ENCODE measurements at places on chromosomes 16 and 17. TPM values are rescaled to one million over a fixed set of nuclear protein-coding genes. Genes with fewer than 3 reads are reported as not detected.

The RHBDL1 gene
- total RNA-seq, result 2.7 TPM

The OSGIN1 gene
- 2.3 TPM for total RNA-seq

The CCDC200 gene
- not detected for total RNA-seq

The CSH2 gene
- total RNA-seq, result not detected

The TMEM208 gene
- 82.9 TPM for total RNA-seq

The TAT gene
- not detected for total RNA-seq

The NPW gene
- 1.4 TPM for total RNA-seq

The TNFRSF13B gene
- not detected for total RNA-seq

Measured in myometrial cell (primary cell).